ENCODE measurements at places on chromosomes 13 and 19.

- DNase-seq = no peak
Measured at GRCh38 chr19:18790566-18791314, at the start of gene COMP. TSS of gene COMP (minus strand) at chr19:18791305. CDS start at chr19:18791269, 36 bp downstream.

DNA sequence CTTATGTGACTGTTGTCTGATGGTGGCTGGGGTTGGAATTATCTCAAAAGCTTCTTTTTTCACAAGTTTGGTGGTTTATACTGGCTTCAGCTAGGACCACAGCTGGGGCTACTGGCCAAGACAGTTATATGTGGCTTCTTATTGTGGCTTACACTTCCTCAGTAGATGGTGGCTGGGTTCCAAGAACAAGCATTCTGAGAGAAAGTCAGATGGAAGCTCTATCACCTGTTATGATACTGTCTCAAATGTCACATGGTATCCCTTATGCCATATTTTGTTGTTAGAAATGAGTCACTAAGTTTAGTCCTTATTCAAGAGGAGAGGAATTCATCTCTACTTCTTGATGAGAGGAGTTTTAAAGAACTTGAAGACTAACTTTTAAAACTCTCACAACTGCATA is 41.6 kb downstream of the NDFIP2 start:
- DNase-seq = no peak

DNA sequence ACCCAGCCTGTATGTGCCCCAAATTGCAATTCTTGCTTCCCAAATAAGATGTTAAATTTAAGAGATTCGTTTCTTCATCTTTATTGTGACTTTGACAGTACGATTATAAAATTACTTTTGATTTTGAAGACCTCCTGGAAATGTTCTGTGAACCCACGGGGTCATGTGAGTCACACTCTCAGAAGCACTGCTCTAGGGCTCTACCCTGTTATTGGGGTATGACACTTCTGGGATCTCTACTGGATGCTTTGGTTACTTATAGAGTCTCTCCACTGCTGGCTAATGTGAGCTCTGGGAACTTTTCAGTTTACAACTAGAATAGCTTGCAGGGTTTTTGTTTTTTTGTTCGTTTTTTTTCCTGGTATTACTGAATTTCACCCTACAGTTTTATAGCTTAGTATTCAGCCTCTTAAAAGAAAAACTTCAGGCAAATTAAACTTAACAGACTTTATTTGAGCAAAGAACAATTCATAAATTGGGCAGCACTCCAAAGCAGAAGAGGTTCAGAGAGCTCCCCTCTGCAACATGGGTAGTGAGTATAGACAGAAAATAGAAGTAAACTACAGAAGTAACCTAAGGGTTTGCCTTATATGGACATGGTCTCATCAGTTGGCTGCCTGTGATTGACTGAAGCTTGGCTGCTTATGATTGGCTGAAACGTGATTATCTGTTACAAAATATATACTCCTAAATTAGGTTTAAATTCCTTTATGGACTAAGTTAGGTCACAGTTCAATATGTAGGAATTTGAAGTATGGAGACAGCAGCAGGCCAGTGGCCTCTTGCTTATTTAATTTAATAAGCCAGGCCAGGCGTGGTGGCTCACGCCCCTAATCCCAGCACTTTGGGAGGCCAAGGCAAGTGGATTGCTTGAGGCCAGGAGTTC is 28.5 kb upstream of the PSPC1 start:
- DNase-seq = no peak

- no peak for DNase-seq
Measured at GRCh38 chr19:50890422-50891252, 17.4 kb downstream of the KLK2 start.

DNA sequence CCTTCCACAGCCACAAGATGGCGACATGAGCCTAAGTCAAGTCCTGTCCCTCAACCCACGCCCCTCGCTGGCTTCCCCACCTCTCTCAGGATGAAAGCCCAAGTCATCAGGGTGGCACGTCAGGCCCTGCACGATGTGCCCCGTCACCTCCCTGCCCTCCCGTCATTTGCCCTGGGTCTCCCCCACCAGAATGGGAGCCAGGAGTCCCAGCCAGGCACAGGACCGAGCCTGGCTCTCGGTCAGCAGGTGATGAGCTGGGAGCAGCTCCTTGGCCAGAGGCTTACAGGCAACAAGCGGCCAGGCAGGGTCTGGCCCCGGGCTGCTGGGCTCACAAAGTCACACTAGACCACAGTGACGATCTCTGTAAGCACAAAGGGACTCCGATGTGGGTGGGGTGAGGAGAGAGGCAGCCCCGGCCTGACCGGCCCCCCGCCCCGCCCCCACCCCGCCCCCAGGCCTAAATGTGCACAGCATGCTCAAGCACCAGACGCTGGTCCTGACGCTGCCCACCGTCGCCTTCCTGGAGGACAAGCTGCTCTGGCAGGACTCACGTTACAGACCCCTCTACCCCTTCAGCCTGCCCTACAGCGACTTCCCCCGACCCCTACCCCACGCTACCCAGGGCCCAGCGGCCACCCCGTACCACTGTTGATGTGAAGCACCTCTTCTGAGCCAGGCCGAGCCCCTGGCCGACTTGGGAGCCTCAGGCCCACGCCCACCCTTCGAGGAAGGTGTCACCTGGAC is 7.3 kb downstream of the MRPL4 start:
- DNase-seq = peak; percentile 48

- DNase-seq = no peak
Measured at GRCh38 chr19:17180997-17181702, 34.0 kb upstream of the USE1 start.

DNA sequence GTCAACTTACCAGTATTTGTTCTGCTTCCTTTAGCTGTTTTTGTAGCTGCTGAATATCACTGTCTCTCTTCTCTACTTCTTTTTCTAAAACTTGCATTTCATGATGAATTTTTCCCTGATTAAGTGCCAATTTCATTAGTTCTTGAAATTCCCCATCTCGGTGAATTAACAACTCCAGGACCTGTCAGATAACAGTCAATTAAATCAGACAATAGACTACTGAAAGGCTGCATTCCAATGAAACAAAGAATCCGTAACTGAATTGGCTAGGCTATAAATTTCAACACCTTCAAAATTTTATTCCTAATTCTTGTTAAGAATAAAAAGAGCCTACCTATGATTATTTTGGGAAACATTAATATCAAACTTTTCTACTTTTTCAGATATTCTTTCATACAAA is 8.6 kb downstream of the MED4 start:
- no peak for DNase-seq

- DNase-seq = no peak
Measured at GRCh38 chr13:27926644-27927434, 7.0 kb downstream of the PDX1 start.

- DNase-seq = no peak
Measured at GRCh38 chr13:70568571-70568970, 460.3 kb upstream of the KLHL1 start.

DNA sequence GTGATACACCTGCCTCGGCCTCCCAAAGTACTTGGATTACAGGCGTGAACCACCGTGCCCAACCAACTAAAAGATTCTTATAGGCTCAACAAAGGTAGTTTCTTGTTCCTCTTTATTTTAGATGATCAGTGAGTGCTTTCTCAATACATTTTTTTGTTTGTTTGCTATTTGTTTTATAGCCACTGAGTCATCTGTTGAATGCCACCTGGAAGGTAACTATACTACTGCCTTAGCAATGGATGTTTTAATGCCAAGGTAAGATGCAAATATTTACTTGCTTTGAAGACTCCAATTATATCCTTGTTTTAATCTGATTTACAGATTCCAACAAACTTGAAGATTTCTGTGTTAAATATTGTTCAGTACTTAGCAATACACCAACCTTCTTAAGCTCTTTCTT is 2807.4 kb upstream of the PCDH20 start:
- no peak for DNase-seq

DNA sequence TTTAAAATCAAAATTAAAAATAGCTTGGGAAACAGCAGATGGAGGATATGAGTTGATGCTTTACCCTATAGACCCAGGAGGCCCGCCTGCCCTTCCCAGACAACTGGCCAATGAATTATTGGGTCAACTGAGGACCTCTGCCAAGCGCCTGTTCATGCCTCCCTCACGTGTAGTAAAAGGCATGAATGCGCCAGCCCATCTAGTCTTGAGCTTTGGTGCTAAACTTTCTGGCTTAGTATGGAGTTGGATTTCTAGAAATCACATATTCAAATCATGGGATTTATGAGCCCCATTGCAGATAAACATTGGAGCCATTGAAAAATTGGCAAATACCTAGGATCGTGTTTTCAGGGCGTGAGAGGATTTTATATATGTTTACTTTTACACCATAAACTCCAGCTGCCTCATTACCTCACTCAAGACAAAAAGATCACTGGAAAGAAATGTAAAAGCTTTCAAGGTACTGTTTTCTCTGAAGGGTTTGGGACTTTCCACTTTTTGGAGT is 47.1 kb downstream of the COL4A2 start:
- no peak for DNase-seq

GRCh38 chr13:98022210-98022609 is 68.7 kb downstream of the IPO5 start:
- DNase-seq = no peak

- DNase-seq = no peak
Measured at GRCh38 chr19:51311351-51312257, at the start of gene IGLON5. TSS of gene IGLON5 (plus strand) at chr19:51311644. CDS start at chr19:51311848, 204 bp downstream.

DNA sequence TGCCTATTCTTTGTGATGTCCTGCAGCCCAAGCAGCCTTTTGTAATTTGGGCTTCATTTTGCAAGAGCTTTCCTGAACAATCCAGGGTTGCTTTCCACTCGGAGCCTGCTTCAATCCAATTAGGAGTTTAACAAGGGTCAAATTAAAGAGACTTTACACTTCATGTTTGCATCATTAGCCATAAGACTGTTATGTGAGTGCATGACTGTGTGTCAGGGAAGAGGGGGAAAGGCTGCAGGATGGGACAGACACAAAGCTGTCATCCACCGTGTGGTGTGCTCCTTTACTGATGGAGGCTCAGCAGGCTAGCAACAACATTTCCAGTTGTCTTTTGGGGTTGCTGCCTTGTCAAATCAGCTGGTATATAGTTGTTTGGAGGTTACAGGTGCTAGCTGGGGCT is 23.7 kb upstream of the MAB21L1 start:
- no peak for DNase-seq

DNA sequence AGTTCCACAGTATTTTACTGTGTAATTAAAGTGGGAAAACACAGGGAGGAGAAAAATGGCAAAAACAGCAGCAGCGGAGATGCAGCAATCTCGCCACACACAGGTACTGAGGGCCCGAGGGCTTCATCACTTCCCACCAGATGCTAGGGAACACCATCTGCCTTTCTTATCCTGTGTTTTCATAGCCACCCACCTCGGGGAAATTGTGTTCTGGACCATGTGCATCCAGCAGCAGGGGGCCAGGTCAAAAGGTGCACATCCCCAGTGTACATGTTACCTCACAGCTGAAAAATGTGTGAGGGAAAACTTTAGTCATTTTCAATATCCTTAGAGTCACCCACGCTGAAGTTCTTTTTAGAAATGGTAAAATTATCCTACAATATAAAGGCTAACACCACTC is 30.2 kb downstream of the PDCD5 start:
- no peak for DNase-seq

- DNase-seq = no peak
Measured at GRCh38 chr13:110699148-110700145, 6.5 kb downstream of the CARS2 start.

GRCh38 chr19:50167314-50167721 is 4.2 kb upstream of the IZUMO2 start:
- DNase-seq = no peak

- DNase-seq = no peak
Measured at GRCh38 chr19:13987101-13987890, 18.8 kb downstream of the RFX1 start.

DNA sequence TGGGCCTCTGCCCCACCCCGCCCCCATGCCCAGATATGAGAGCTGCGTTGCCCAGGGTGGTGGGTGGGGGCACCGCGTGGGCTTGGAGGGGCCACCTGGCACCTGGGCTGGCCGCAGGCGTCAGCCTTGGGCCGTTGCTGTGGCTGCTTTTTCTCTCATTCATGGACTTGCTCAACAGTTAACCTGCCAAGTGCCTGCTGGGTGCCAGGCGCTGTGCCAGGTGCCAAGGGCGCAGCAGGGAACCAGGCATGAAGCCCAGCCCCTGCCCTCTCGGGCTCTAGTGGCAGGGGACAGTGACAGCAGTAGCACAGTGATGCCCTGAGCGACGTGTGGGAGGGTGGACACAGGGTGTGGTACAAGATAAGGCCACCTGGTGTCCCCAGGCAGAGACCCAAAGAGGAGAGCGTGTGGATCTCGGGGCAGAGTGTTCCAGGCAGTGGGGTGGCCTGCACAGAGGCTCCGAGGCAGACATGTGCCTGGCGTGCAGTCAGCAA is 28.1 kb downstream of the DHX34 start:
- DNase-seq = no peak

- DNase-seq = no peak
Measured at GRCh38 chr19:28485292-28485691, 727.7 kb downstream of the UQCRFS1 start.

GRCh38 chr19:14138576-14139265 is 2.3 kb upstream of the ASF1B start:
- DNase-seq = no peak

DNA sequence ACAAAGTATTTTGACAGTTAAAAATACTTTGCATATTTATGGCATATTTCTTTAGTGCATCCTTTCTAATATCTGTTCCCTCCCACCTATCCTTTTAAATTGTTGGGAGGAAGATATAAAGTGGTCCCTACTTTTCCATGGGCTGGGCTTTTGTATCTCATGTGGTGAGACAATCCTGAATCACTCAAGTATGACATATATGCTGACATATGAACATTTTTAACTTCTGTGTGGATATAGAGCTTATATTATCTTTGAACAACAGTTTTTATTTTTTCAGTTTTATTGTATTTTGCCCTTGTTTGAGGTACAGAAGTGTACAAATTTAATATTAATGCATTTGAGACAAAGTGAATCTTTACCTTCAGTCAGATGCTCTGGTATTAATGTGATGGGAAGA is 3.4 kb downstream of the ZMYM2 start:
- no peak for DNase-seq

DNA sequence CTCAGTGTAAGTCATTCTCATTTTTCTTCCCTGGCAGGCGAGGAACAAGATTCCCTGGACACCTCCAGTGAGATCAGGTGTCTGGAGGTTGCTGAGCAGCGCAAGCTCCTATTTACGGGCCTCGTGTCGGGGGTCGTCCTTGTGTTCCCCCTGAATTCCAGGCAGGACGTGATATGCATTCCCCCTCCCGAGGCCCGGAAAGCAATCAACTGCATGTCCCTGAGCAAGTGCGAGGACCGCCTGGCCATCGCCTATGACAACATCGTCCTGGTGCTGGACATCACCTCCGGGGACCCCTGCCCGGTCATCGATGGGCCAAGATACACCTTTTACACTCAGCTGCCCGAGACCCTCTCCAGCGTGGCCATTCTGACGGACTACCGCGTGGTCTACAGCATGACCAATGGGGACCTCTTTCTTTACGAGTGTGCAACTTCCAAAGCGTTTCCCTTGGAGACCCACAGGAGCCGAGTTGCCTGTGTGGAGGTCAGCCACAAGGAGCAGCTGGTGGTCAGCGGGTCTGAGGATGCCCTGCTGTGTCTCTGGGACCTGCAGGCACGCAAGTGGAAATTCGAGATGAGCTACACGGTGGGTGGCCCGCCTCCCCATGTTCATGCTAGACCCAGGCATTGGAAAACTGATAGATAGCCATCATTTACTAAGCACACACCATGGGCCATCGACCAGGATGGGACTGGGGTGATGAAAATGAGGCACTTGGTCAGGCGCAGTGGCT is 21.5 kb upstream of the SIN3B start:
- DNase-seq = no peak
